PC-3 (cell line): ENCODE measurements at places on chromosomes 6 and 20.

DNA sequence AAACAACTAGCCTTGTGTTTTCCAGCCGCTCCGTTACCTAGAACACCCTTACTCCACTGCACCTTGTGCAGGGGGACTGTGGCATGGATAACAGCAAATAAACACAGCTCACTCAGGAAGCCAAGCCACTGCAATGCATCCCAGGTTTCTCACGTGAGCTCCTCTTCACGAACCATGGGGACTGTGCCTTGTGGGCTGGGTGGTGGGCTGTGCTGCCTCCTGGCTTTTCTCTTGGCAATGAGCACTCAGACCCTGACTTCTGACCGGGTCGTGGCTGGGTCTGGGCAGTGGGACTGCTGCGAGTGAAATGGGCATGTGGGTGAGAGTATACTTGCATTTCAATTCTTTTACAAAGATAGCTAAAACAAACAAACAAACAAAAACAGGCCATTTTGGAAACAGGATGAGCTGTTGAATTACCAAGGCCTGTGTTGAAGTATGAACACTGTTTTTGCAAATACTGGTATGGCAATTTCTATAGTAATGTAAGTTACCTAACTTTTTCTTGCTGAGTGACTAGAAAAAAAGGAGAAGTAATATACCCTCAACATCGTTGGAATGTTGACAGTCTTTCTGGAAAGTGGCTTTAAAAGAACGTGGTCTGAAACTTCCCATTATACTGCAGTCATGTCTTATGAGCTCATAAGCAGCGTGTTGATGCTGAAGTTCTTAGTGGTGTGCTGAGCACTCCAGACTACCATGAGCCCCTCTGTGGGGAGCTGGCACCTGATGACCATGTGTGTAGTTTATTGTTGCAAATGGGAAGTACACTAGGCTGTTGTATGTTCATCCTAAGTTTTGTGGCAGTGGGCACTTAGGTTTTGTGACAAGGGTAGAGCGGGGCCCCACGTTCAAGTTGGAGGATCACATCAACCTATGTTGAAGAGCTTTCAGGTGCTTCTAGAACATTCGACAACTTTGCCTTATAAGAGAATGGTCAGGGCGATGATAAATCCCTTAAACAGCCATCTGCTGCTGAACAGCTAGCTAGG, 120.4 kb downstream of the ARMC2 start:
- DNase-seq: no peak

DNA sequence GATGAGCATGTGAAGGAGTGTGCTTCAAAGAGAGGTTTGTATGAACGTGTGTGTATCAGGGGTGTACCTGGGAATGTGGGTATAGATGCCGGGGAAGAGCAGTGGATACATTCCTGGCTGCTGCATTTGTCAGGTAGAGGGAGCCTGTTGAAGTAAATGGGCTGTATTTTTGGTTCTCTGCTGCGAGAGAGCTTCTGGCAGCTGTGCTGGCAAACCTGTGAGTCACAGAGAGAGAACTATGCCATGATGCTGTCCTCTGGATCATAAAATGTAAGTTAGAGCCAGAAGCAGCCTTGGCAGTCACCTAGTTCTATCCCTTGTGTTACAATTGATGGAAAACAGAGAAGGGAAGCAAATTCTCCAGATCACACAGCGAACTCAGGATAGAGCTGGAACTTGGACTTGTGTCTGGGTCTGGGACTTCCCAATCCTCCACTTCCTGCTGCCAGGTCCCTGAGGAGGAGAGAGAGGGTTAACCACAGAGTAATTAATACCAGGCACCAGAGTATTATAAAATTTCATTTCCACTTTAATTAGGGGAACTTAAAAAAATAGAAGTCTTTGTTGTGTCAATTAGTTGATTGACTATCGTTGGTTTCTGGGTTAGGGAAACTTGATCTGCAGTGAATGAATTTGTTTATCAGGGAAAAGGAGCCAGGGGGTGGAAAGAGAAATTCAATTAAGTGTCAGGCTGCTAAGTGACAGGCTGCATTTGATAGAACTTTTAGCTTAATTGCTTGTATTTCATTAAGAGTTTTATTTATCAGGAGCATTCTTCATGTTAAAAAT, 41.1 kb upstream of the GTSF1L start:
- DNase-seq: peak; percentile 83

GRCh38 chr6:165744555-165745228, 81.7 kb upstream of the PDE10A start:
- no peak for DNase-seq

DNA sequence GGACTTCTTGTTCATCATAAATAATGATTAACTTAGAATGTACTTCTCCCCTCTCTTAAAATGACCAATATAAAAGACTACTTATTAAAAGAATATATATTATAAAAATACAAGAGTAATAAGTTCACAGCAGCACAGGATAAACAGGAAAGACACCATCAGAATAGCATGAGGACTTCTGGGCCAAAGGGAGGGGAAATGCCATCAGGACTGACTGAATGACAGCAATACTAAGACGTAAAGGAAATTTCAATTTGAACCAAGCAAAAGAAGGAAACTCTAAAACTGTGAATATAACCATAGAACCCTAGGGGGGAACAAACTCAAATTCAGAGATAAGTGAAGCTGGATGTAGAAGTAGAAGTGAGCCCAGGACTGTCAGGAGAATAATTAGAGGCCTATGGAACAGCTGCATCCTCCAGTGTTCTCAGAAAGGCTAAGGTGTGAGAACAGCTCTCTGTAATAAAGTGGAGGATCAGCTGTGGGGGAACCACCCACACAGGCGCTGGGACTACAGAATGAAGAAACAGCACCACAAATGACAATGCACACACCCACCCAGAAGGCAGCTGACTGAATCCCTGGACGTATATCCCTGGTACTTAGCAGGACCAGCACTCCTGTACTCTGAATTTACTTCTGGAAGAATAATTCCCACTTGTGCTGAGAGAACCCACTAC, 37.8 kb downstream of the ZHX3 start:
- DNase-seq: no peak

DNA sequence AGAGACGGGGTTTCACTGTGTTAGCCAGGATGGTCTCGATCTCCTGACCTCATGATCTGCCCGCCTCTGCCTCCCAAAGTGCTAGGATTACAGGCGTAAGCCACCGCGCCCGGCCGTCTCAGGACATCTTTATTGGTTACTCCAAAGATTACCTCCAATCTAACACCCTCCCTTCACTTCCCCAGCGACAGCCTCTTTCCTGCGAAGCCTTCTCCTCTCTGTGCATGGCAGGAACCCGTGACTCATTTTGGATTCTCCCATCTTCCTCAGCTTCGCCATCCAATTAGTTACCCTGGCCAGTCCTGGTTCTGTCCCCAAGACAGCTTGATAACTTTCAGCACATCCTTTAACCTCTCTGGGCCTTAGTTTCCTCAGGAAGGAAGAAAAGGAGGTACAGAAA, 51.3 kb upstream of the TOX2 start:
- no peak for DNase-seq

DNA sequence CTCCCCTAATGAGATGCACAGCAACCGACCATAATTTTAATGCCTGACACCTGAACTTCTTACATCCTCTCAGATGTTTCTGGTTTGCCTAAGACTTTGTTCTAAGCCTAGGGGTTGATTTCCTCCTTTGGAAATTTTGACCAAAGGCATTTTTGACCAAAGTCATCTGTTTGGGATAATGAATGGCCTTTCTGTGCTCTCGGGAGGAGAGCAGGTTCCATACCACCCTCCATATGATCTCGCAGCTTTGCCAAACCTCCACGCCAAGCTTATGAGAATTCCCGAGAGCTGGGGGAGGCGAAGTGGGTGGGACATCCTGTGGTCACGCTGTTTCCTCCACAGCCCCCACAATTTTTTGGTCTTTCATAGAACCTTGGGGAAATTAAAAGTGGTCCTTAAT, 91.7 kb downstream of the SCML4 start:
- no peak for DNase-seq

GRCh38 chr20:7708782-7709181, 231.5 kb downstream of the HAO1 start:
- no peak for DNase-seq

GRCh38 chr6:5036269-5036668, 32.4 kb upstream of the RPP40 start:
- peak; percentile 17 for DNase-seq

DNA sequence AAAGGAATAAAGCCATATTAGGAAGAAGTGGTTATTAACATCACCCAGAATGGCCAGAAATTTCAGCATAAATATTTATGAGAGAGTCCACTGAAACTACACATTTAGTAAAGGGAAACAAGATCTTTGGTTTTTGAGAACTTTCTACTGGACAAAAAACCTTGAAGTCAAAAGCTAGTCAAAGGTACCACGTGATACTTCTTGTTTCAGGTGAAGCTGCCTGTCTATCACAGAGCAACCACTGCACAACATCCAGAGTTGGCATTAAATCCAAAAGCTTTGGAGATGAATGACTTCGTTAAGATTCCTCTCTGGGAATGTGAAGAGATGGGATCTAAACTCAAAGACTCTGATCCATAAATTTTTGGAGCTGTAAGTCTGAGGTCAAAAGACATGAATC, 137.0 kb downstream of the KCNQ5 start:
- DNase-seq: no peak

- DNase-seq: no peak
These were observed 251.9 kb downstream of the UST start for GRCh38 chr6:148998704-148999103.

DNA sequence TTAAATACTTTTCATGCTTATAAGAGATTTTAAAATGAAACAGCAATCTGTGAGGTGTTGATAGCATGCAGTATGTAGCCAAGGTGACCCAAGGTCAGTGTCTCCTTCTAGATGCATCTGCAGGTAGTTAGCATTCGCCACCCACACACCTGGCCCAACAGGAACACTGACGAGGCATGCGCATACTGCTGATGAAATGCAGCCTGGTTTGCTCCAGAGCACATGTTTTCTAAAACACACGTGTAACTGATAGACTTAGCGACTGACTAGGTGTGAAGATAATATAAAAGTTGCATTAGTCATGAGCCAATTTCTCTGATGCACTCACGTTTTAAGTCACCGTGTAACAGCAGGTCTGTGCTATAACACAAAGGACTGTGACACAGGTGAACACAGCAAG, 77.1 kb upstream of the RPS6KA2 start:
- DNase-seq: no peak

- DNase-seq: no peak
These were observed 26.9 kb upstream of the MRPS18A start for GRCh38 chr6:43714311-43715055.

GRCh38 chr6:125004198-125004597, 42.0 kb downstream of the RNF217 start:
- no peak for DNase-seq

GRCh38 chr6:95578106-95578410, 723 bp downstream of the MANEA start:
- DNase-seq: peak; percentile 14

DNA sequence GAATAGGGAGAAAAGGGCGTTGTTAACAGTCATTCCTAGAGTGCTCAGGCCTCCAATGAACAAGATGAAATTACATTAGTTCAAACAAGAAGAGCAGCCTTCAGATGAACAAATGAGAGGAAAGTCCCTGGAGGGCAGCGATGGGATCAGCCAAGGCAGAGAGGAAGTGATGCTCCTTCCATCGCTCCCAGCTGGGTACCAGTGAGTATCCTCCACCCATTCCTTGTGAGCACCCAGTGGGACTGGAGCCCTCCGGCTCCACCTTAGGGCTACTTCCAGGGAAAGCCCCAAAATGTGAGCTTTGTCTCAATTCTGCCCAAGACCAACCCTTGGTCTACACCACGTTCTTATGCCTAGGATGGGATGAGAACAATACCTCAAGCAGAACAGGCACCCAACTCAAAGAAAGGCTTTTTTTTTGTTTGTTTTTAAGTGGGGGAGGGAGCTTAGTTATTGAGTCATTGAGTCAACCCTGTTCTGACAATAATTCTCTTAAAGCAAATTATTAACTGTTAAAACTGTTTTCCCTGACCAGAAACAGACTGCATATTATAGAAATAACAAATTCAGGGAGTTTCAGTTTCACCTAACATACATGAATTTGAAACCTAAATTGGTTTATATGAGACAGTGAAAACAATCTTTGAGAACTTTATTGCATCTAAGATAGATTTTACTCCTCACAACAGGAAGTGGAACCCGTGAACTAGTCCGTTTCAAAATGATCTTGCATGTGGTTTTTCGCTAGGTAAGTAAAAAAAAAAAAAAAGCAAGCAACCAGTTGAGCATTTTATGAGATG, 106.9 kb downstream of the IPCEF1 start:
- DNase-seq: no peak

DNA sequence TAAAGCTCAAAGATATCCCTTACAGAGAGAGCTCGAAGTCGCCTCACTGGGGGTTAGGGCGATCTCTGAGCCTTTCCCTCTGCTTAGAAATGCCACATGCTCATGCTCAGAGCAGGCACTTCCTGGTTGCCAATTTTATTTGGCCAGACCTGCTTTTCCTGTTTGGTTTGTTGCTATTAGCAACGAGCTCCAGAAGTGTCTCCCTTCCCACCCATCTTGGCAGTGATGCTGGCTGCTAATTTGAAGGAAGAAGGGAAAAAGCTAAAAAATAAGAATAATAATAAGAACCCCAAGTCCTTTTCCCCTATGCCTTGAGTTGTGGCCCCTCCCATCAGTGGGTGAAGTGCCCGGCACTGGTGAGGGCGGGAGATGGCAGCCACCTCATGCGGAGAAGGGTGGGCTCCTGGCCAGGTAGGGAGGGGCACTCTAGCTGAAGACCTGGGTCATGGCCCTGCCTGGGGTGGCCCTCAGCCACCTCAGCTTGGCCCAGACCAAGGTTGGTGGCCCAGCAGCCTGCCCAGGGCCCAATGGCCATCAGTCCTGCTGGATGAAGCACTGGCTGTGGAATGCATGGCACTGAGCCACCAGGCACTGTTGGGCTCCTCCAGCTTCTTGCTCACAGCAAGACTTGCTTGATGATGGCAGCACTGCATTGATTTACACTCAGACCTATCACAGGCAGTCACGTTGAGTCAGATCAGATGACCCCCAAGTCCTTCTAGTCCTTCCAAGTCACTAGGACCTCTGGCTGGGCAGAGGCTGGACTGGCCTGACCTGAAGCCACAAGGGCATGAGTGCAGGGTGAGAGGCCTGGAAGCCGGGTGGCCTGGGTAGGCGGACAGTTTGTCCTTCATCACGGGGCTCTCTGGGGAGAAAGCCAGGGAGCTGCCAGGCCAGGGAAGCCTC, 79.0 kb downstream of the SYNJ2 start:
- peak; percentile 93 for DNase-seq

- DNase-seq: no peak
These were observed 16.4 kb upstream of the MAS1 start for GRCh38 chr6:159874435-159874834.

DNA sequence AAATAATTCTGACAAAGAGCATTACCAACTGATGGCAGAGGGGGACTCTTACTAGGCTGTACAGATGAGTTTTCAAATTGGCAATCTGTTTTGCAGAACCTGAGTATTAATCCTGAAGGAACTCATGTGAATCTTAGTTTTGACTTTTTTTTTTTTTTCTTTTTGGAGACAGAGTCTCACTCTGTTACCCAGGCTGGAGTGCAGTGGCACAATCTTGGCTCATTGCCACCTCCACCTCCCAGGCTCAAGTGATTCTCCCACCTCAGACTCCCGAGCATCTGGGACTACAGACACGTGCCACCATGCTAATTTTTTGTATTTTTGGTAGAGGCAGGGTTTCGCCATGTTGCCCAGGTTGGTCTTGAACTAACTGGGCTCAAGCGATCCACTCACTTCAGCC, 49.3 kb downstream of the KCTD20 start:
- no peak for DNase-seq
